Stimulated activated CD4-positive, alpha-beta T cell treated with anti-CD3 and anti-CD28 coated beads, Interleukin-2, amount 100 ng/mL, for 24 hours (primary cell): ENCODE measurements at places on chromosomes 2 and 18.

DNA sequence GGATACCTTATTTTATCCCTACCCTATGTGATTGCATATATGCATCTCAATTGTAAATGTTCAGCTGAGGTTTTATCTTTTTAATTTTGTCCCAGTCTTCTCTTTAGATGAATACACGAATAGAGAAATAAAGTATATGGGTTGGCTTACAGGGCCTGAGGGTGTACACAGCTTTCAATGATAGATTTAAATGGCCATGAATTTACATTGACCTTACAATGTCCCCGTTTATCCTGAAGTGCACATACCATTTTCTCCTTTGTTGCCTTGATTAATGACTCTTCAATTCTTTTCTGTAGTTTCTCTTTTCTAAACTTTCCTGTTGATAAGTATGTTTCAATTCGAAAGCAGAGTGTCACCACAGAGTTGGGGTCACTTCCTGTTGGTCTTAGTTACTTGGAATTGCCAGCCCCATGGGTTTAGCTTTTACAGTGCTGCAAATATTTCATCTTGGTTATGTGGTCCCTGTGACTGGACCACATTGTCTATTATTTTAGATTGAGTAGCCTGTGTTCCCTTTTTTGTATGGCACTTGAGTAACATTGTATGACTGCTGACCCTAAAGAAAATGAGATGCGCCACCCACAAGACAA, 1616.3 kb upstream of the ACVR2A start:
- DNase-seq = no peak

DNA sequence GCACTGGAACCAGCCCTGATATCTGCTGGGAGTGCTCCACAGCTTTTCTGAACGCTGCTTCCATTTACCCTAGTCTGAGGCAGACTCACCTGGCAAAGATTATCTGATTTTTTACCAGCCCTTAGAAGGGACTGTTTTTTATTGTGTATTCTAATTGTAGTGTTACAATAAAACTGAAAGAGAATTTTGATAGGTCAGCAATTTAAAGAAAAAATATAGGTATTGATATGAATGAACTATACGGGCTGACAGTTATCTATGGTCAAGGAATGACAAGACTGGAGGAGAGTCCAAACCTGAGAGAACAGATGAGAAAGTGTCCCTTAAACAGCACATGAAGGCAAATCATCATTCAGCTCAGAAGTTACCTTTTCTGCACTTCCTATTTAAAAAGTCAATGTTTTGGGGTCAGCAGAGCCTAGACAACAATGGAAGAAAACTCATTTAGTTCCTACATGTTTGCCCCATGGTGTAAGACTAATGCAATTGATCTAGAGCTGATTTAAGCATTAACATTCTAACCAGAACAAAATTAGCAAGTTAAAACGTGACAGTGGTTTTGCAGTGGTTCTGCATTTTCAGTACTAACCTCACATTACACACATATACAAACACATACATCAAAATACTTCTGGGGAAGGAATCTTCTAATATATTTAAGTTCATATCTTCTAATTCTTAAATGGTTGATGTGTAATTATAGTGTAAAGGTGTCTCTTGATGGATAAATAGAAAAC, 500.9 kb downstream of the TGIF1 start:
- no peak for DNase-seq

DNA sequence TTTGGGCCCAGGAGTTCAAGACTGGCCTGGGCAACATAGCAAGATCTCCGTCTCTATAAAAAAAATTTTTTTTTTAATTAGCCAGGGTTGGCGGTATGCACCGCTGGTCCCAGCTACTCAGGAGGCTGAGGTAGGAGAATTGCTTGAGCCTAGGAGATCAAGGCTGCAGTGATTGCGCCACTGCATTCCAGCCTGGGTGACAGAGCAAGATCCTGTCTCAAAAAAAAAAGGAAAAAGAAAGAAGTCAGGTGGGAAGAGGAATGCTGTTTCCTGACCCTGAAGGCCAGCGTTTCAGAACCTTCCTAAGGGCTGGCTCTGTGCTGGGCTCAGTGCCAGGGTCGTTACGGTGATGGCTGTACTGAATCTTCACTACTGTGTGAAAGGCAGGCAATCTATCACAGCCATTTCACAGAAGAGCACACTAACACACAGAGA, 35.0 kb upstream of the AGAP1 start:
- no peak for DNase-seq

- DNase-seq = no peak
Observed at GRCh38 chr2:223697892-223698645, 95.9 kb upstream of the SCG2 start.

- DNase-seq = no peak
Observed at GRCh38 chr2:157592948-157593347, 35.7 kb downstream of the ACVR1C start.

GRCh38 chr2:78535395-78535794, 490.1 kb upstream of the REG3G start:
- no peak for DNase-seq

GRCh38 chr18:52715991-52716390, 376.0 kb downstream of the DCC start:
- no peak for DNase-seq

DNA sequence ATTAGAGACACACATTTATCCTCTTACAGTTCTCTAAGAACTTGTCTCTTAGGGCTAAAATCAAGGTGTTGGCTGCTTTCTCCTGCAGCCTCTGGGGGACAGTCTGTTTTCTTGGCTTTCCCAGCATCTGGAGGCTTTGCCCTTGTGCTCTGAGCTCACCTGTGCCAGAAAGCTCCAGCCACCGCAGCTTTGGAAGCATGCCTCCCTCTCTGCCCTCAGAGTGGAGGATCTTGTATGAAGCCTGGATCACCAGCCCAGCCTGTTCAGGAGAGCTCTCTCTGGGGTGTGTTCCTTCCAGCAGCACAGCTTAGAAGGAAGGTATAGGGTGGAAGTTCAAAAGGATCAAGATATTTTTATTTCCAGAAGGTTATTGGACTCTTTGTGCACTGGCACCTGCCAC, 53.1 kb upstream of the TPO start:
- no peak for DNase-seq

GRCh38 chr2:109144721-109145120, 15.7 kb downstream of the SH3RF3 start:
- DNase-seq = no peak

- DNase-seq = no peak
Observed at GRCh38 chr18:51195086-51195450, 2.4 kb downstream of the MEX3C start.

DNA sequence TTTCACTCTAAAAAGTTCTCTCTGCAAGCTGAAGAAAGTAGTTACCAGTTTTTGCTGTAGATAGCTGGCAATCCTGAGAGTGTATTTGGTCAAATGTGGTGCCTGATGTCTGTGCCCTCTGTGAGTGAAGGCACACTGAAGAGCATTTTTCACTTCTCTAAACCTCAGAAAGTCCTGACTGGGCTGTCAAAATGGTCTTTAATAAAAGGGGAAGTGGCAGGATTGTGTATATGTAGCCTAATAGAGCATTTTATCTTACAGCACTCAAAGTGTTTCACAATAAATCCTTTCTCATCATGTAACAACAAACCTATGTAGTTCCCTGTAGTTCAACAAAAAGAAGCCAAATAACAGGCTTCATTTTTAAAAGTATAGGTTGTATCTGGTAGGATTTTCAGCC, 1552.3 kb upstream of the SLC39A10 start:
- no peak for DNase-seq
